Omental fat pad (tissue), 4 donors: ENCODE measurements at places on chromosomes 7 and 10. TPM values are rescaled to one million over a fixed set of nuclear protein-coding genes. Genes with fewer than 3 reads are reported as not detected.

The PON1 gene
- total RNA-seq, result 2.0 TPM

- DNase-seq, result no peak
These were observed 16.1 kb downstream of the PAPOLB start for GRCh38 chr7:4845740-4846142.

DNA sequence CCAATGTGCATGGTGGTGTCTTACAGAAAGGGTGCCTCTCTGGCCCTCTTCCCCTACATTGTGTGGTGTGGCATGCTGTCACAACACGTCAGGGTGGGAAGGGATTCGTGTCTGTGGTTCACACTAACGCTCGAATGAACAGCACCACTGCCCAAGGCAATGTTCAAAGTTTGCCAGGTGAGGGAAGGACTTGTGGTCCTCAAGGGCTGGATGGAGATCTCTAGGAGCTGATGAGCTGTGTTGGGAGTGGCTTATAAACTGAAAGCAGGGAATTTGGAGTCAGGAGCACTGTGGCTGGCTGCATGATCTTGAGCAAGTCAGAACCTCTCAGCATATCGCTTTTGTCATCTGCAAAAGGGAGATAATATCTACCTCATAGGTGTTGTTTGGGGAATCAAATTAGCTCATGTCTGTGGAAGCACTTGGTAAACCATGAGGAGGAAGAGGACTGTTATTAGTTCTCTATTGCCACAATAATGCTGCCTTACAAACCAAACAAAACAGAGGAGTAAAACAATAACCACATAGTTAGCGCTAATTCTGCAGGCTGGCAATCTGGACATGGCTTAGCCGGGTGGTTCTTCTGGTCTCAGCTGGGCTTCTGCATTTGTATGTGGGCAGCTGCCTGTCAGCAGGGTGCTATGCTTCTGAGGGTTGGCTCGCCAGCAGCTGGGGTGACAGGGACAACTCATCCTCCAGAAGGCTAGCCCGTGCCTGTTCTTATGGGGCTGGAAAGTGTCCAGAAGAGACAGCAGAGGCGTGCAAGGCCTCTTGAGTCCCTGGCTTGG lies 22.9 kb upstream of the C10orf105 start:
- no peak for DNase-seq

The PODXL gene
- total RNA-seq, result 102 TPM

The WAPL gene
- 29.8 TPM for total RNA-seq

DNA sequence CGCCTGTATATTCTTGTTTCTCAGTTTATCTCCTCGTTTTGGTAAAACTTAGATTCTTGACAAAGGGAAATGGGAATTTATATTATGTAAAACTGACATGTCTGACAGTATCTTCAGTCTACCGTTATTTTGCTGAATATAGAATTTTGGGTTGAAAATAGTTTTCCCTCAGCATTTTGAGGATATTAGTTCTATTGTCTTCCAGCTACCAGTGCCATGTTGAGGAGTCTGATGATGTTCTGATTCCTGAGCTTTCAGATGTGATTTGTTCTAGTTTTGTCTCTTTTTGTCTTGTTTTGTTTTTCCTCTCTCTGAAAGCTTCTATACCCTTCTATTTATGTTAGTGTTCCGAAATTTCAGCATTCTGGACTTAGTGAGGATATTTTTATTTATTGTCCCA lies 8.0 kb upstream of the PRKAR2B start:
- DNase-seq, result no peak

The GIMAP6 gene
- total RNA-seq, result 135 TPM

GRCh38 chr10:97329766-97330165 lies 4.8 kb downstream of the FRAT2 start:
- DNase-seq, result no peak

DNA sequence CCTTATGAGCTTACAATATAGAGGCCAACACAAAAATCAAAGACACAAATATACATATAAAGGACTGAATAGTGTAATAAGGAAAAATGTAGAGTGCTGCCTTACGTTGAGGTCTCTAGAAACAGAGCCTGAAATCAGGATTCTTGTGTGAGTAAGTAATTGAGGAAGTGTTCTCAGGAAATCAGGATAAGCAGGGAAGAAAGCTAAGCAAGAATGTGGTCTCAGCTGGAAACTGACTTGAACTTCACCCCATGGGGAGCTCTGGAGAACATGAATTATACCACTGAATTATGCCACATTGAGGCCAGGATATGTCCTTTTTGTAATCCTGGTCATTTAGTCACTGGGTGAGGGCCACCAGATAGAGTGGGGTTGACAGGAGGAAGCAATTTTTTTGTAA lies 191.9 kb downstream of the ETV1 start:
- no peak for DNase-seq

DNA sequence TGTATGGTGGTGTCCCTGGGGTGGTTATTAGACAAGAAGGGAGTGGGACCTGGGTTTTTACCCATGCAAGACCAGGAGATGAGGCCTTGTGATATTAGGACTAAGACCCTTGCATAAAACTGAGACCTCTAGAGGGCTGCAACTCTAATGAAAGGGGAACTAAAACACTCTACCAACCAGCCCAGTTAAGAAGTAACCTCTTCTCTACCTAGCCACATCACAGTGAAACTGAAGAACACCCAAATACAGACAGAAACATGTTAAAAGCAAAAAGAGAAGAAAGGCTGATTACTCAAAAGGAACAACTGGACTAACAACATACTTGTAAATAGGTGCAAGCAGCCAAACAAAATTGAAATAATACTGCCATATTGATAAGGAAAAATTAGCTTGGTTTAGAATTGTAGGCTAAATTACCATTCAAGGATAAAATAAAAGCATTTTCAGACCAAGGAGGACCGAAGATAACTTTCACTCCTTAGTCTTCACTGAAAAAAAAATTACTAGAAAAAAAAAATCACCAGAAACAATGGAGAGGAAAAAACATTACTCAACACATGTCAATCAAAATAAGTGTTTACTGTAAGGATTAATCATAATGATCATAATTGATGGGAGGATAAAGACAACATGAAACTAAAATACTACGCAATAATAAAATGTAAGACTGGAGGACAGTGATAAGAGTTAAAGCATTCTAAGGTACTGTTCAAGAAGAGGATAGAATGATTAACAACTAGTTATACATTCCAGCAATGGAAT lies 27.6 kb downstream of the ERLIN1 start:
- no peak for DNase-seq

DNA sequence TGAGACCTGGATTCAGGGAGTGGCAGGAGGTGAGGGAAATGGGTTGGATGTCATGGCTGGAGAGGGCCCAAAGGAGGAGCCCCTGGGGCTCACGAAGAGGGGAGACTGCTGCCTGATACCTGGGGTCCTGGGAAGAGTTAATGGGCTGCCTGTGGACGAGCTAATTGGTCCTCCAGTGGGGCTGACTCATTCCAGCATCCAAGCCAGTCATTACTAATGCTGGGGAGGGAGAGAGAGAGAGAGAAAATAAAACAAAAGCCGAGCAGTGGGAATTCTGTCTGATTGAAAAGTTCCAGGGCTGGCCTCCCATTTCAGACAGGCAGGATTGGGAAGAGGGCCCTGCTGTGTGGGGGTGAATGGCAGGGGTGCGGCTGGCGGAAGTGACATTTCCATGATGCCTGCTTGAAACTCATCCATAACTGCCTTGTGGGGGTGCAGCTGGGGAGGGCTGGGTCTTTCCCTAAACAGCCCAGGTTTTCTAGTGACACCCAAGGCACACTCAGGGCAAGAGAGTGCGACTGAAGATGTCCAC lies 297.8 kb downstream of the RPS24 start:
- no peak for DNase-seq

DNA sequence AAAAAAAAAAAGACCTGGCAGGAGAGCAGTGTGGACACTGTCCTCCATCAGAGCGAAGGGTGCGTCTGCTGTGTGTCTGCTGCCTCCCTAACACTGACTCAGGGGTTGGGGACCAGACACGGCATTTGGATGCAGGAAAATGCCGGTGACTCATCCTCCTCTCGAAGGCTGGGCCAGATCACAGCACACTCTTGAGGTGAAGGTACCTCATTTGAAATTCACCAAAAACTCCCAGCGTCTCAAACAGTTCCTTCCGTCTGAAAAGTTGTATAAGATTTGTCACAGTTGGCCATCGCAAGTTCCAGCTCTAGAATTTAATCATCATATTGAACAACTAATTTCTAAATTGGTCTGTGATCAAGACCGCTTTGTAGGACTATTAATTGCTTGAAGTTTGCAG lies 118.1 kb upstream of the LYZL2 start:
- DNase-seq, result no peak

- no peak for DNase-seq
These were observed 147.8 kb downstream of the ELAPOR2 start for GRCh38 chr7:86911659-86912058.
